Globus pallidus (tissue), 1 donor: ENCODE measurements at places on chromosomes 4 and X.

DNA sequence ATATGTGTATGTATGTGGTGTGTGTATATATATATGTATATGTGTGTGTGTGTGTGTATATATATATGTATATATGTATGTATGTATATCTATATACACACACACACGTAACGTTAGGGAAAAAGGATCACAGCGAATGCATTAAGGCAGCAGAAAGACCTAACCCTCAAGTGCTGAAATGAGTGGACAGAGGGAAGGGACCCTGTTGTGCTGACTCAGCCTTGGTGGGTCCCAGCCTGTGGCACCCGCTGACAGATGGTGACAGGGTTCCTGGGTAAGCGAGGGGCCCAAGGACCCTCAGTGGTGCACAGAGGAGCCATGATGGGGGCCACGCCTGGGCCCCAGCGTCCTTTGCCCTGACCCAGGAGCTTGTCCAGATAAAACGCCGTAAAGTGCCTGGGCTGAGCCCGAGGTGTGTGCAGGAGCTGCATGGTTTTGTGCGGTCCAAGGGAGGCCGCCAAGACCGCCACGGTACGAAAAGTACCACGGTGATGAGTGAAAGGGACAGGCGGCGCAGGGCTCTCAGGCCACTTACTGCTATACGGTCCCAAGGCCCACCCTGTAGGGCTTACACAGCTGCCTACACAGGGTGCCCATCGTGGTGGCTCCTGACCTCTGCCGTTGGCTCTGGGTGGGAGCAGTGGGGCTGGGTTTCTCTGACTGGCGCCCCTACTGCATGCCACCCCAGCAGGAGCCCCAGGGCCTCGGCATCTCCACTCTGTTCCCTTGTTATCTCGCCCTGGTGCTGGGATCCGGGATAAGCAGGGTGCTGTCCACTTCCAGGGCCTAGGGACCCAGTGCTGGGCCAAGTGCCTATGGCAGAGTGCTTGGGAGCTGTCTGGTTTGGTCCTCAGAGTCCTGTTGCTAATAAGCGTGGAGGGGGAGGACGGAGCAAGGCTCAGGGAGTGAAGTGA lies 10.0 kb downstream of the SH3BP2 start:
- no peak for DNase-seq

GRCh38 chrX:80266979-80267378 lies 153.3 kb upstream of the TENT5D start:
- DNase-seq, result no peak

DNA sequence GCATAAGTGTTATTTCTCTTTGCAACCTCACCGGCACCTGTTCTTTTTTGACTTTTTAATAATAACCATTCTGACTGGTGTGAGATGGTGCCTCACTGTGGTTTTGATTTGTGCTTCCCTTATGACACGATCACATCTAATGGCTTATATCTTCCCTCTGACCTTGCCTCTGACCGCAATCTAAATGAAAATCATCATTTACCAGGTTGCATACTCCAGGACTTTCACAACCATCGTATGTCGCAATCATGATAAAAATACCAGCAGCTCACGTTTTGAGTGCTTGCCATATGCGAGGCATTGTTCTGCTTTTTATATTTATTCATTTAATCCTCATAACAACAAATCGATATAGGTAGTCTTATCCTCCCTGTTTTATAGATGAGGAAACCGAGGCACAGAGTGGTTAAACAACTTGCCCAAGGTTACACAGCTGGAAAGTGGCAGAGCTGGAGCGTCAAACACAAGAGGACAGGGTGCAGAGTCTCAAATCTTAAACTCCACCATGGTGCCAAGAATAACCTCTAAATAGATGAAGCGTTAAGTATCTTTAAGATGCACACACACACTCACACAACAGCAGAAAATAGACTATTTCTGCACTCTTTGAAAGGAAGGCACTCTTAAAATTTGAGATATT lies 102.2 kb downstream of the SEL1L3 start:
- no peak for DNase-seq

- no peak for DNase-seq
Measured at GRCh38 chr4:24321131-24321530, 263.2 kb downstream of the DHX15 start.

DNA sequence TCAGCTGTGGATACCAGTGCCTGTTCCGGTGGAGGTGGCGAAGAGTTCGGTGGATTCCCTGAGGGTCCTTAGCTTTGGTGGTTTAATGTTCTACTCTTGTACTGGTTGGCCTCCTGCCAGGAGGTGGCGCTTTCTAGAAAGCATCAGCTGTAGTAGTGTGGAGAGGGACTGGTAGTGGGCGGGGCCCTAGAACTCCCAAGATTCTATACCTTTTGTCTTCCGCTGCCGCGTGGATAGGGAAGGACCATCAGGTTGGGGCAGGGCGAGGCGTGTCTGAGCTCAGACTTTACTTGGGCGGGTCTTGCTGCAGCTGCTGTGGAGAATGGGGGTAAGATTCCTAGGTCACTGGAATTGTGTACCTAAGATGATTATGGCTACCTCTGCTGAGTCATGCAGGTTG lies 390.3 kb downstream of the FAM47A start:
- DNase-seq, result no peak

DNA sequence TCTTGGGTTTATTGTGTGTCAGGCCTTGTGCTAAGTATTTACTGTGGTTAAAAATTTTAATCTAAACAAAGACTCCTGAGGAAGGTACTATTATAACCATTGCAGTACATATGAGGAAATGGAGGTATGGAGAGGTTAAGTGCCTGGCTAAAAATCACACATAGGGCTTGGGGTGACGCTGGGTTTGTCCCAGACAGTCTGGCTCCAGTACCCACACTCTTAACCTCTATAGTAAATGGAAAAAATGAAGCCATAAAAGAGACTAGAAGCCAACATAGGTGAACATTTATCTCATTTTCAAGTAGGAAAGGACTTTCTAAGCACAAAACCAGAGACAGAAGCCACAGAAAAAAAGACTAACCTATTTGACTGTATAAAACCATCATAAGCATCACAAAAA lies 1.9 kb downstream of the FOXP3 start:
- no peak for DNase-seq

DNA sequence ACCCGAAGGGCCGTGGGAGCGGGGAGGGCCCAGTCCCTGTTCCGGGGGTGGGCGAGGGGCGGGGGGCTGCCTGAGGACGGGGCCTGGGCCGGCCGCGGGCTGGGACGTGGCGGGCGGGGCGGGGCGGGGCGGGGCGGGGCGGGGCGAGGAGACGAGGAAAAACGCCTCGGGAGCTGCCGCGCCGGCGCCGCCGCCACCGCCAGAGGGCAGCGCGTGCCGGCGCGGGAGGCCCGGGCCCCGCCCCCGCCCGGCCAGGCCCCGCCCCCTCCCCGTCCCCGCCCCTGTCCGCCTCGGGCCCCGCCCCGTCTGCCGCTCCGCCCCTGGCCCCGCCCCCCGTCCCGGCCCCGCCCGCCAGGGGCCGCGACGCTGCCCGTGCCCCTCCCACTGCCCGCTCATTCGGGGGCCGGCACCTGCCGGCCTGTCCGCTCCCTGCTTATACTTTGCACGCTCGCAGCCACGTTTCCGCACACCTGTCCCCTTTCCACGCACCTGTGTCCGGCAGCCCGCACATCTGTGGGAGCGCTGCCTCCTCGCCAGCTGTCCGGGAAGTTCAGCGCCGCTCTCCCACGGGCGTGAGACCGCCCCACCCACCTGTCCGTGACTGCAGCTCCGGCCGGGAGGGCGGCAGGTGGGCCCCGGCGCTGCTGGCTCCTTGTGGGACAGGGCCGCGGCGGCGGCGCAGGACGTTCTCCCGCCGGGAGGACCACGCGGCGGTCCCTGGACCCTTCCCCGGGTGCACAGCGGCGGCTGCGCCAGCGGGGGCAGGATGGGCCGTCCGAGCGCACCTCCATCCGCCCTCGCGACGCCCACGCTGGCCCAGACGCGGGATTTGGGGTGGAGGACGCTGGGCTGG lies 1.7 kb upstream of the FGFRL1 start:
- peak; percentile 64 for DNase-seq

- DNase-seq, result no peak
Measured at GRCh38 chr4:33349376-33349775, 2629.2 kb downstream of the PCDH7 start.

DNA sequence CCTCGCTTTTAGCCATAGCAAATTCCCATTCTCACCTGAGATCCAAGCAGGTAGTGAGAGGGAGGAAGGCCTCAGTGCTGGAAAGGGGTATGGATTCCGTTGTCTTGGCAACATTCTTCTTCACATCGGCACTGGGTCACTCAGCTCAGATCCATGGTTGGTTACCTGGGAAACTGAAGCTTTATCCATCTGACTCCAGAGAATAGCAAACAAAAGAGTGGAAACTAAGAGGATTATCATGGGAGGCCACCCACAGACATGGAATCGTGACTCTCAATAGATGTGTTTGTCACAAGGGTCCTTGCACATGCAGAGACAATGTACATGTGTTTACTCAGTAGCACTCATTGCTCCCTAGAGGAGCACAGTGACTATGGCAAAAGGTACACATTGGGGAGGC lies 81.0 kb downstream of the MAGED4 start:
- DNase-seq, result no peak

DNA sequence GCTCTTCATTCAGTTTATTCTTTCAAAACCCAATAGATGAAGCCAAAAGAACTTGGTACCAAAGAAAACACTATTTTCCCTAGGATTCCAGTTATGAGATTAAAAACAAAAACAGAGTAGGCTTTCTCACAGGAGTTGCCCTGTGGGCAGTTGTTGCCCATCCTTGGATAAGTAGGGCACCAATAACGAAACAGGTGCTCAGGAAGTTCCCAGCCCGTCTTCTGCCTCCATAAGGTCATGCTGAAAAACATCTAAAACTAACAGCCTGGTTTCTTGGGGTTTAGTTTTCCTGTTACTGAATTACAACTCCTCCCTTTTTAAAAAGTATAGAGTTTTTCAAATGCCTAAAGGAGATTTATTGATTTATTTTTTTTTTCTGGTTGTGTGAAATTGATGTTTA lies 14.7 kb downstream of the TSPAN5 start:
- DNase-seq, result no peak

GRCh38 chrX:107599450-107599861 lies 28.9 kb upstream of the PRPS1 start:
- peak; percentile 1 for DNase-seq

DNA sequence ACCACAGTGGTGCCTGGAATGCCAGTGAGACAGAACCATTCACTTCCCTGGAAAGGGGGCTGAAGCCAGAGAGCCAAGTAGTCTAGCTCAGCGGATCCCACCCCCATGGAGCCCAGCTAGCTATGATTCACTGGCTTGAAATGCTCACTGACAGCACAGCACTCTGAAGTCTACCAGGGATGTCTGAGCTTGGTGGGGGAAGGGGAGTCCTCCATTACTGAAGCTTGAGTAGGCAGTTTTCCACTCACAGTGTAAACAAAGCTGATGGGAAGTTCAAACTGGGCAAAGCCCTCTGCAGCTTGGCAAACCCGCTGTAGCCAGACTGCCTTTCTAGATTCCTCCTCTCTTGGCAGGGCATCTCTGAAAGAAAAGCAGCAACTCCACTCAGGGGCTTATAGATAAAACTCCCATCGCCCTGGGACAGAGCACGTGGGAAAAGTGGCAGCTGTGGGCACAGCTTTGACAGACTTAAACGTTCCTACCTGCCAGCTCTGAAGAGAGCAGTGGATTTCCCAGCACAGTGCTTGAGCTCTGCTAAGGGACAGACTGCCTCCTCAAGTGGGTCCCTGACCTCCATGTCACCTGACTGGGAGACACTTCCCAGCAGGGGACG lies 32.0 kb downstream of the NAP1L2 start:
- no peak for DNase-seq

DNA sequence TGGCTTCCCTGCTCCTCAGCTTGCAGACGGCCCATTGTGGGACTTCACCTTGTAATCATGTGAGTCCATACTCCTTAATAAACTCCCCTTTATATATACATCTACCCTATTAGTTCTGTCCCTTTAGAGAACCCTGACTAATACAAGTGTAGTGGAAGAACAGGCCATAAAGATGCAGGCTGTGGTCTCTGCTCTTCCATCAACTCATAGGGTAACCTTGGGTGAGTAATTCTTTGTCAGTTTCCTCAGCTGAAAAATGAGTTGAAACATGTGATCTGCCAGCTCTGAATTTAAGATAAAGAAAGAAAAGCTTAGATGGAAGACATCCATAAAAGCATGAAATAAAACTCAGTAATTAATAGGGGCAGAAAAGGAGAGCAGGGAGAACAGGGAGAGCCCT lies 103.6 kb downstream of the ENOX2 start:
- DNase-seq, result no peak
